Trophoblast cell (in vitro differentiated cells and primary cell): ENCODE measurements at places on chromosomes 5 and 9.

DNA sequence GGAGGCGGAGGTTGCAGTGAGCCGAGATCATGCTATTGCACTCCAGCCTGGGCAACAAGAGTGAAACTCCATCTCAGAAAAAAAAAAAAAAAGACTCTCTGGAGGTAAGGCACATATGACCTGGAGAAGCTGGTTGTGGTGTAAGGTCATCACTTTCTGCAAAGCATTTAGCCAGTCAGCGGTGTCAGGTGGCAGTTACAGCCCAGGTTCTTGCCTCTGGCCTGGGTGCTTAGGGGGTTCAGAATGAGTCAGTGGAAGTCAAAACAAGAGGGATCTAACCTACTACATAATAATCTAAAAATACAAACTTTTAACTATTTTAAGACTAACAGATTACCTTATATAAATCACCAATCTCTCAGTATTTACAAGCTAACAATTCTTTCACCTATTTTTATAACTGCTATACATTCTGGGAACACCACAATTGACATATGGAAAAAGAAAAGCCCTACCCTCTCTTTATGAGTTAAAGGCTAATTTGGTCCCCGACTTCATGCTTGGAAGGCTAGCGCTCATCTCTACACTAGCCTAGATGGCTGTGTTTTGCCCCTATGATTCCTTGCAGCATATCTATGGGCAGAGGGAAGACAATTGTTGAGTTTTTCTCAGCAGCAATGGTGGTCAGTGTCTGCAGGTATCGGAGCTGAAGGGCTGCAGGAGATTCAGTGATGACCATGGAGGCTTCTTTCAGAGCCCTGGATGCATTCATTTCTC is 29.2 kb downstream of the STOM start:
- no peaks in the 10 kb centered on the region for H3K27me3 ChIP-seq
- no peaks in the 10 kb centered on the region for H3K4me1 ChIP-seq

- no peaks in the 10 kb centered on the region for H3K36me3 ChIP-seq
- H3K27ac ChIP-seq: no peak overlapping the region
- no peak overlapping the region for H3K4me3 ChIP-seq
- no peak for DNase-seq
- peaks cover 4% of the 10 kb centered on the region for H3K4me1 ChIP-seq
Observed at GRCh38 chr9:77961541-77961940, 70.1 kb downstream of the GNAQ start.

- no peak overlapping the region for H3K4me3 ChIP-seq
- H3K36me3 ChIP-seq: no peaks in the 10 kb centered on the region
- peaks cover 26% of the 10 kb centered on the region for H3K4me1 ChIP-seq
- H3K27ac ChIP-seq: no peak overlapping the region
Observed at GRCh38 chr9:115006660-115007059, 76.3 kb upstream of the TNFSF8 start.

GRCh38 chr9:26559506-26559905 is 333.1 kb downstream of the CAAP1 start:
- H3K4me1 ChIP-seq: no peaks in the 10 kb centered on the region
- no peak for DNase-seq
- no peak overlapping the region for H3K27ac ChIP-seq
- no peaks in the 10 kb centered on the region for H3K27me3 ChIP-seq

- no peaks in the 10 kb centered on the region for H3K36me3 ChIP-seq
- no peak overlapping the region for H3K4me3 ChIP-seq
- H3K27me3 ChIP-seq: no peaks in the 10 kb centered on the region
- no peak overlapping the region for H3K27ac ChIP-seq
- DNase-seq: no peak
- no peaks in the 10 kb centered on the region for H3K4me1 ChIP-seq
Observed at GRCh38 chr9:97480174-97480573, 21.3 kb upstream of the TMOD1 start.

DNA sequence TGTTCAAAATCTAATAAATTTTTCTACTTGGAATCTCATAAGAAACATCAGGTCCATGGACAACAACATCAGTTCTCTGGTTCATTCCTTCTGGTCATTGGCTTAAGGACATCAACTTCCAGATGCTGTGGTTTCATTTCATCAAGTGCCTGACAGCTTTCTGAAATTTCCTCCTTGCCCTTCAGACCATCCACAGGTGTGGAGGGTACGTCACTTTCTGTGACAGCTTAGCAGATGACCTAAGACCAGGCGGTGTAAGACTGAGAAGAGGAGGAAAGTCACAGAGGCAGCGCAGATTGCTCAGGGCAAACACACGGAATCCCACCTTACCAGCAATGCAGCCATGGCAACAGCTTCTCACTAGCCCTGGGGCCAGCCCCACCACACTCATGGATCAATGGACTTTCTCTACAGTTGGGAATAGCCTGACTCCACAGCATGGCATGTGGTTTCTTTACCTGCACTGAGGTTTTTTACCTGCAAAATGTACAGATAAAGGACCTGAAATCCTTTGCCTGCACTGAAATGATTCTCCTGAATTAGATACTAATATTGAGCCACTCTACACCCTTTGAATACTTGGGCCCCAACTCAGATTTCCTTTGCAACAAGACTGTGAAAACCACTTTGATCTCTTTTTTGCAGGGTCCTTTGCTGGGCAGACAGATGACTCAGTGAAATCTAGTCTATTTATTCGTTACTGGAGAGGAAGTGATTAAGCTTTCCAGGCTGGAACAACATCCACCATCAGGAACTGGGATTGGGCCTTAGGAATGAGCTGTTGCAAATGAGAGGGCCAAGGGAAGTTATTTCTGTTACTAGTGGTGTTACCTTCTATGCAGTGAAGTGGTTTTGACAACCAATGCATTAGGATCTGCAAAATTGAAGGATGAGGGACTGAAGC is 26.9 kb downstream of the TICAM2 start:
- no peaks in the 10 kb centered on the region for H3K27me3 ChIP-seq
- no peak for DNase-seq
- no peaks in the 10 kb centered on the region for H3K36me3 ChIP-seq
- H3K4me1 ChIP-seq: no peaks in the 10 kb centered on the region
- no peak overlapping the region for H3K4me3 ChIP-seq

DNA sequence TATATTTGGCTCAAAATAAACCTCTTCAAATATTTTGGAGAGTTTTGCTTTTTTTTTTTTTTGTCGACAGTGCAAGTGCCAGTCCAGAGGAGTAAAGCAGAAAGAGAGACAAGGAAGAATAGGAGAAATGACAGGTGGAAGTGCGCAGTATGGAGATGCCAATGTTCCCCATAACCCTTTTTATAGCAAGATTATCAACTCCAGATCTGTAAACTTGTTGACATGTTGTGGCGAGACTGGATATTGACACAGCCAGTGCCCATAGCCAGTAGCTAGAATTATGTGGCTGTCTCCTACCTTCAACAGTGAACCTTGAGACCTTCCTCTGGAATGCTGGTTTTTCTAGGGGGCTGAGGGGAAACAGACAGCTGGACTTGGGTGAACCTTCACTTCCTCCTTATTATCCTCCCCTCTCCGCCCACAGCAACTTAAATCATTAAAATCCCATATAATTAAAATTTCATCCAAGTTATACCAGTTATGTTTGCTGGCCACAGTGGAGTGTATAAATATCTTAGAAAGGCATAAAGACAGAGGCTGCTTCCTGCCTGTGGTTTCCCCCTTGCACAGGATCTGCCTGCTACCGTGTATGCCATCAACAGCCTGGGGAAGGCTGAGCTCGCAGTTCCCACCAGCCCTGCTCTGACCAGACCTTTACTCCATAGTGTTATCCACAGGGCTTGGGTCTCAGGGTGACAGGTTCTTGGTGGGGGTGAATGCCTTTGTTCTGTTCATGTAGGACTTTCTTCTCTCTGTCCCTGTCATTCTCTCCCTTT is 112.3 kb upstream of the ANKH start:
- no peaks in the 10 kb centered on the region for H3K27me3 ChIP-seq
- H3K4me1 ChIP-seq: no peaks in the 10 kb centered on the region
- H3K36me3 ChIP-seq: no peaks in the 10 kb centered on the region

- no peak overlapping the region for H3K27ac ChIP-seq
- H3K4me3 ChIP-seq: no peak overlapping the region
- H3K27me3 ChIP-seq: no peaks in the 10 kb centered on the region
- no peak for DNase-seq
Observed at GRCh38 chr5:65338606-65339151, 143.0 kb downstream of the ADAMTS6 start.

- no peak for DNase-seq
- no peak overlapping the region for H3K27ac ChIP-seq
- H3K36me3 ChIP-seq: no peaks in the 10 kb centered on the region
- no peaks in the 10 kb centered on the region for H3K27me3 ChIP-seq
Observed at GRCh38 chr9:82271106-82271561, 282.6 kb downstream of the SPATA31D1 start.

DNA sequence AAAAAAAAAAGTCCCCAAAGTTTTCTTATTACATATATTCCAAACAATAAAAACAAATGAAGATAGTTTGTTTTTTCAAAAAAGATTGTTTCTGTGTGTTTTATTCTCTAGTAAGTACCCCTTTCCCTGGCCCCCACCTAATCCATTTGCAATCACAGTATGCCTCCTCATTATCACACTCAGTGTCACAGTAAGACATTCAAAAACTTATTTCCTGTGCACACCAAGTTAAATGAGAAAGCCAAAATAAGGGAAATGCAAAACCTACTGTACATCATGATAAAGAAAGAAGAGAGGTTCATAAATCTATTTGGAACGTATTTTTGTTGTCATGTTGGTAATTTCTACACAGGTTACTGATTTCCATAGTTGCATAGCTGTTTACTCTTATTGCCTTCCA is 62.3 kb downstream of the ST8SIA4 start:
- no peaks in the 10 kb centered on the region for H3K36me3 ChIP-seq
- H3K27me3 ChIP-seq: no peaks in the 10 kb centered on the region
- H3K4me3 ChIP-seq: no peak overlapping the region
- H3K4me1 ChIP-seq: no peaks in the 10 kb centered on the region
- DNase-seq: no peak

- H3K36me3 ChIP-seq: peaks cover 20% of the 10 kb centered on the region
- H3K27me3 ChIP-seq: no peaks in the 10 kb centered on the region
- no peak overlapping the region for H3K4me3 ChIP-seq
Observed at GRCh38 chr5:140568443-140569063, 3.9 kb downstream of the SLC35A4 start.

DNA sequence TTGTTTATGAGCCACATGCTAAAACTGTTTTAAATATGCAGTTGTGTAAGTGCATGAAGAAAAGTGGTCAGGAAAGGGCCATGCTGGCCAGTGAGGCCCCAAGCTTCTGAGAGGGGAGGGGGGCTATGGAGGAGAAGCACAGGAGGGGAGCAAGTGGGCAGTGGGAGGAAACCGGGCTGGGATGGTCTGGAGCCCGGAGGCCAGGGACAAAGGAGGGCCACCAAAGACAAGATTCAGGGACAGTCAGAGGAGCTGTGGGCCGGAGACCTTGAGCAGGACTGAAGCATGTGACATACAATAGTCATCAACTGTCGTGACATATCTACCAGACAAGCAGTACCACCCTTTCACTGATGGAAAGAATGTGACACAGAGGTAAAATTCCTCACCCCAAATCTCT is 333.2 kb upstream of the IRX1 start:
- H3K27ac ChIP-seq: no peak overlapping the region
- H3K4me1 ChIP-seq: no peaks in the 10 kb centered on the region
- no peak overlapping the region for H3K4me3 ChIP-seq
- no peaks in the 10 kb centered on the region for H3K36me3 ChIP-seq
- H3K27me3 ChIP-seq: no peaks in the 10 kb centered on the region

DNA sequence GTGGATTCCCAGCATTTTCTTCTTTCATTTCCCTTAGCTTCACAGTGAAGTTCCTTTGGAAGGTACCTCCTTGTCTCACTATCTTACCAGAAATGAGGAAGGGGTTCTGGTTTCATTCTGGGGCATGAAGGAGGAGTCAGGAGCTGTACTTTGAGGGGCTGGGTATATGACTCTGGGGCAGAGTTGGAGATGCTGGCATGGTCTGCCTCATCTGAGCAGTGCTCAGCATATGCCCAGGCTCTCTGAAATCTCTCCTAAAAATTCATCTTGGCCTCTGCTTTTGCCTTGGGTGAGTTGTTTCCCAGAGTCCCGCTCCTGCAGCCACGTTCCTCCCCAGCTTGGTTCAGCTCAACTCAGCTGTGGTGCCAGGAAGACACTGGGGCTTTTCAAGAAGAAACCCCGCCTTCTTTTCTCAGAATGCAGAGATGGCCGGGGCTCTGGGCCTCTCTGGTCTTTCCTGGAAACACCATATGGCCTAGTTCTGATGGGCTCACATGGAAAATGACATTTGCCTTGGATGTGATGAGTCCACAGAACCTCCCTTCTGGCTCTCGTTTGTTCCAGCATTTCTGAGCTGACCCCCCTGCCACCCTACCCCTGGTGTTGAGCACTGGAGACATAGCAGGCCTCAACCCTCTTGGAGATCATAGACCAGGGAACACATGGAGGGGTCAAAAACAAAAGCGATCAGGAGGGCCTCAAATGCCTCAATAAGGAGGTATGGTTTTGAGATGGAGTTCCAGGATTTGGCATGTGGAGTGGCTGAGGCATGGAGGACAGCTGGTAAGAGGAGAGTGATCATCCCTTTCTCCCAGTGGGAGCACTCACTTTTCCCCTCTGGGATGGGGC is 12.0 kb upstream of the TGFBR1 start:
- peaks cover 4% of the 10 kb centered on the region for H3K4me1 ChIP-seq
- H3K27me3 ChIP-seq: no peaks in the 10 kb centered on the region
- no peak for DNase-seq
- no peak overlapping the region for H3K4me3 ChIP-seq

- H3K27me3 ChIP-seq: peaks cover 19% of the 10 kb centered on the region
- no peak overlapping the region for H3K27ac ChIP-seq
- no peak overlapping the region for H3K4me3 ChIP-seq
- peaks cover 12% of the 10 kb centered on the region for H3K4me1 ChIP-seq
- DNase-seq: no peak
- no peaks in the 10 kb centered on the region for H3K36me3 ChIP-seq
Observed at GRCh38 chr5:175444905-175445456, 999 bp upstream of the DRD1 start.

DNA sequence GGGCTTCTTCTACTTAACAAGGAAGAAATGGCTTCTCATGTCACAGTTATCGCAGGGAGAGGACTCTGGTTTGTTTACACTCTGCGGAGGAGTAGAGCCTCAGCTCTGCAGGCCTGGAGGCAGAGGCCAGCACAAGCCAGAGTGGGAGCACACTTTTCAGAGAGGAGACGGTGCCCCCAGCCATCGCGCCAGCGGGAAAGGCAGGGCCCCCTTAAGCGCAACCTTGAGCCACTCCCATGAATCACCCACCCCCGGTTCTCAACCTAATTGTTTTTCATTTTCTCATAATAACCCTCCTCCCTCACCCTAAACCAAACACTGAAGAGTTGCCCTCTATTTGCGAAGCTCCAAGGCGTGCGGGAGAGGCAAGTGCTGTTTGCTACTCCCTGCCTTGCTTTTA is 208.4 kb upstream of the TBCA start:
- no peaks in the 10 kb centered on the region for H3K36me3 ChIP-seq
- H3K27ac ChIP-seq: no peak overlapping the region
- H3K4me1 ChIP-seq: peaks cover 8% of the 10 kb centered on the region
- no peak overlapping the region for H3K4me3 ChIP-seq
- no peak for DNase-seq
